Stimulated activated CD4-positive, alpha-beta T cell treated with anti-CD3 and anti-CD28 coated beads, TNF-alpha, amount 100 ng/mL, for 4 hours (primary cell): ENCODE measurements at places on chromosomes 11 and 22.

DNA sequence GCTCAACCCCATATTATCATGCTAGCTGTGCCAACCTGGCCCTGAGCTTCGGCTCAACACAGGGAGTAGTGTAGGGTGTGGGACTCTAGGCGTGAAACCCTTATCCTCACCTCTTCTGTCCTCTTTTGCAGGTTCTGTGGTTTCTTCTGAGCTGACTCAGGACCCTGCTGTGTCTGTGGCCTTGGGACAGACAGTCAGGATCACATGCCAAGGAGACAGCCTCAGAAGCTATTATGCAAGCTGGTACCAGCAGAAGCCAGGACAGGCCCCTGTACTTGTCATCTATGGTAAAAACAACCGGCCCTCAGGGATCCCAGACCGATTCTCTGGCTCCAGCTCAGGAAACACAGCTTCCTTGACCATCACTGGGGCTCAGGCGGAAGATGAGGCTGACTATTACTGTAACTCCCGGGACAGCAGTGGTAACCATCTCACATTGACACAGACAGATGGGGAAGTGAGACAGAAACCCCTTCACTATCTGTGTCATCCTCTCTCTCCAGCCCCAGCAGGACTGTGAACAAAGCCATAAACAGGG, 76.4 kb downstream of the GGTLC2 start:
- no peak for DNase-seq

DNA sequence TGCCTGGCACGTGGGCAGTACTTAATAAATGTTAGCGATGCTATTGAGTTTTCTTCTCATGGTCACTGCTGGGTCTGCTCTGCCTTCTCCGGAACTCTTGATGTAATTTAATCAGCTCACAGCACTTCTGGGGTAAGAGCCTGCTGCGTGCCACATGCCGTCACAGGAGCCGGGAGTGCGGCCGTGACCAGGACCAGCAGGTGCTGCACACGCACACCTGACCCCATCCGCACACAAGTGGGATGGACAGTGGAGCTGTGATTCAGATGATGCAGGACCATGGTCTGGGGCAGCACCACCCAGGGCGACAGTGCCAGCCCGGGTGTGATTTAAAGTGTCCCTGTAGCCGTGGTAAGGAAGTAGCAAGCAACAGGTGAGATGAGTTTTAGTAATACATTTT, 61.2 kb downstream of the TBC1D22A start:
- no peak for DNase-seq

GRCh38 chr11:19985111-19985510, 175.2 kb downstream of the DBX1 start:
- DNase-seq = no peak

DNA sequence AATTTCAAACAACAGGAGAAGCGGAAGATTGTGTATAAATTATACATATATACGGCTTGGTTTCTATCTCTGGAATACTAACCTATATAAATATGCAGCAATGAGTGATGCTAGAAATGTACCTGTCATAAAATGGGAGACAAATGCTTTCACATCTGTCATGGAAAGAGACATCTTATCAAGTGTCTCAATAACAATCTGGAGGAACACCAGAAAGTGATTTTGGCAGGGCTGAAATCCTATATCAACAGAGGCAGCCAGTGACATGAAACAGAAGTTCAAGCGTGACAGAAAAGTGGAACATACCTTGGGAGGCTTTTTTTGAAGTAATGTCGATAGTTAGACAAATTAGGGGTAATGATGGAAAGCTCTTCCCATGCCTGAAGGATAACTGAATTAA, 834.6 kb downstream of the JRKL start:
- DNase-seq = no peak

DNA sequence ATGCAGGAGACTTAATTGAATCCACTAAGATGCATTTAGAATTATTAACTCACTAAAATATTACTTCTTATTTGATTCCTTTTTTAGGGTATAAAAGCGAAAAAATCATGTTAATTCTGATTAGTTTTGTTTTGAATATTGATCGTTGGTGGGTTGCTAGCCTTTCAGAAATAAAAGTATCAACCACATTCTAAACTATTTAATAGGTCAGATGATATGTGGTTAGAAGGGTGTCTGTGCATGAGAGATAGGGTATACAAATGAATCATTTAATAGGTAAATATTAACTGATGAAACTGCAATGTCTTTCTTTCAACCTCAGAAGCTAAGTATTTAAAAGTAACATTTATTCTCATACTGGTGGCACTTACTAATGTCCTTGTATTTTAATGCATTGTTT, 515.1 kb downstream of the CNTN5 start:
- DNase-seq = no peak

GRCh38 chr22:42177891-42178336, 47.3 kb upstream of the CYP2D6 start:
- DNase-seq = no peak

DNA sequence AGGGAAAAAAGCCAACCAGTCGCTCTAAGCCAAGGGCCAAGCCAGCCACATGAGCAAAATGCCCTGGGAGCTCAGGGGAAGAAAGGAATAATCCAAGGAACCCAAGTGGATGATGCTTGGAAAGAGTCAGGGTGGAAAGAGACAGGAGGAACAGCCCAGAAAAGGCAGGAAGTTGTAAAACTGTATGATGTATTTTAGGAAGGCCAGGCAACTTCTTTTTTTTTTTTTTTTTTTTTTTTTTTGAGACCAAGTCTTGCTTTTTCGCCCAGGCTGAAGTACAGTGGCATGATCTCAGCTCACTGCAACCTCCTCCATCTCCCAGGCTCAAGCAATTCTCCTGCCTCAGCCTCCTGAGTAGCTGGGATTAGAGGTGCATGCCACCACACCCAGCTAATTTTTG, 1.6 kb downstream of the LGALS12 start:
- DNase-seq = no peak

- DNase-seq = no peak
These were observed 107.6 kb downstream of the CCDC34 start for GRCh38 chr11:27255447-27255828.

DNA sequence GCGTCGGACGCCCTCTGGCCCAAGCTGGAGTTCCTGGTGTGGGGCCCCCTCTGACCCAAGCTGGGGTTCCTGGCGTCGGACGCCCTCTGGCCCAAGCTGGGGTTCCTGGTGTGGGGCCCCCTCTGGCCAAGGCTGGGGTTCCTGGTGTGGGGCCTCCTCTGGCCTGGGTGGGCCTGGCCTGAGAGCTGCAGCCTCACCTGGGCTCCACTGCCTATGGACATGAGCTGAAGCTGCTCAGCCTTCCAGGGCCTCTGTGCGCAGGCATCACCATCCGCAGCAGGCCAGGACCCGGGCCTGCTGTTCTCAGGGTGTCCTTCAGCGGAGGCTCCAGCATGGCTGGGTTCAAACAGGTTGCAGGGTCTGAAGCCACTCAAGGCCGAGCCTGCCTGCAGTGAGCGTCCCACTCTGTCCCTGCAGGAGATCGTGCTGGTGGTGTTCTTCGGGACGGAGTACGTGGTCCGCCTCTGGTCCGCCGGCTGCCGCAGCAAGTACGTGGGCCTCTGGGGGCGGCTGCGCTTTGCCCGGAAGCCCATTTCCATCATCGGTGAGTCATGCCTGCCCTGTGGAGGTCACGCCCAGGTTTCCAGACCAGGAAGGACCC, 125.5 kb downstream of the KCNQ1 start:
- no peak for DNase-seq

GRCh38 chr22:40368016-40368415, 2.4 kb upstream of the SGSM3 start:
- DNase-seq = no peak

DNA sequence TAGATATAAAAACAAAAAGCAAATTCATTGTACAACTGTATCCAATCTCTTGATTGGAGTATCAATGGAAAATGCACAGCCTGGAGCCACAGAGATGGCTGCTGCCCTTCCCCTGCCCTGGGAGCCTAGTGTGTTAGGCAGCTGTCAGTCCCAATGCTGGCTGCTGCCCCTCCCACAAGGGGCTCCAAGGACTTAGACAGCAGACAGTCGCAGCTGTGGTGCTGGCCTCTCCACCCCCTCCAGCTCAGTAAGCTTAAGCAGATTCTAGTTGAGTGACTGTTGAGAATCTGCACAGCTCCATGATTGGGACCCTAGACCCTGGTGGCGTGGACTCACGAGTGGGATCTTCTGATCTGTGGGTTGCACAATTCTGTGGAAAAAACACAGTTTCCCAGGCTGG, 1511.2 kb downstream of the FAM181B start:
- no peak for DNase-seq

- DNase-seq = no peak
These were observed 224.8 kb upstream of the ZBED5 start for GRCh38 chr11:11082646-11083045.

DNA sequence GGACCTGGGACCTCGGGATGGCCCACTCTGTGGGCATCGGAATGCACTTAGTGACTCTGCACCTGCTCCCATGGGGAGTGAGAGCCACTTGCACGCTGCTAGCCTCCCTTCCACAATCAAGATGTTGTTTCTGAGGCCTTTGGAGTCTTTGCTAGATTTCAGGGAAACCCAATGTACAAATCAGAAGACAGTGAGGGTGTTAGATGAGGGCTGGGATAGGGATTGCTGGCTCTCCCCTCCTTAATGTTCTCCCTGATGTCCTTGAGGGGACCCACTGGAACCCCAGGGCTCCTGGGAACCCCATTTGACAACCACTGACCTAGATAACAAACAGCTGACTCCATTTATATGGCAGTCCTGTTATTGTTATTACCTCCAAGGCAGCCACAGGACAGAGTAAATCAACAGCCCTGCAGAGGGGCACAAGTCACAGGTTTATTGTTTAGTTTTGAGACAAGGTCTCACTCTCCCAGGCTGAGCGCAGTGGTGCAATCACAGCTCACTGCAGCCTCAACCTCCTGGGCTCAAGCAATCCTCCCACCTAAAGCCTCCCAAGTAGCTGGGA, 31.3 kb upstream of the COMT start:
- DNase-seq = no peak

DNA sequence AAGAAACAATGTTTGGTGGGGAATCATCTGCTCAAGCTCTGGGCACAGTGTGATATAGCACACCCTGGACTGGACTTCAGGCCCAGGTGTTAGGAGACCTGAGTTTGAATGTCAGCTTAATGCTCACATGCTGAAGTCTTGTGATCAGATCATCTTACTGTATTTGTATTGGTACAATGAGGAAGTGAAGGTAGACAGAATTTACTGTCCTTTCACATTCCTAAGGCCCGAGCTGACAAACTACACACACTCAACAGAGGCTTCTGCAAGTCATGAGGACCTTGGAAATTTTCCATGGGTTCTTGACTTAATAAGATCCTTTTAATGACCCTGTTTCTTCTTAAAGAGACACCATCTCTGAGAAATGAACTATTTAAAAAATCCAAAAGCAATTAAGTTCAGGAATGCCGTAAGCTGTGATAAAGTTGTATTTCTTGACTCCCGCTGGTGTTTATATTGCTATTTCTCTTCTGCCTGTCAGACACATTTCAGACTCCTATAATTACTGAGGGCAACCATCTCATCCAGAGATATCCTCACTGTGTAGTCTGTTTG, 802.0 kb downstream of the DLG2 start:
- no peak for DNase-seq

- no peak for DNase-seq
These were observed 2.4 kb downstream of the OR52E1 start for GRCh38 chr11:5071799-5072198.

GRCh38 chr11:110447897-110448745, 18.4 kb downstream of the FDX1 start:
- DNase-seq = no peak

GRCh38 chr11:102453921-102454320, 1.4 kb upstream of the TMEM123 start:
- no peak for DNase-seq

- DNase-seq = no peak
These were observed 22.1 kb upstream of the BDNF start for GRCh38 chr11:27722117-27722952.

DNA sequence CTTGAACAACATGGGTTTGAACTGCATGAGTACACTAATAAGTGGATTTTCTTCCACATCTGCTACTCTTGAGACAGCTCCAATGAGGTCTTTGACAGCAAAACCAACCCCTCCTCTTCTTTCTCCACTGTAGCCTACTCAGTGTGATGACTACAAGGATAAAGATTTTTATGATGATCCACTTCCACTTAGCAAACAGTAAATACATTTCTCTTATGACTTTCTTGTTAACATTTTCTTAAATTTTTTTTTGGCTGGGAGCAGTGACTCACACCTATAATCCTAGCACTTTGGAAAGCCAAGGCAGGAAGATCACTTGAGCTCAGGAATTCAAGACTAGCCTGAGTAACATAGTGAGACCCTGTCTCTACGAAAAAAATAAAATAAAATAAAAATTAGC, 9.9 kb upstream of the EIF4G2 start:
- no peak for DNase-seq

DNA sequence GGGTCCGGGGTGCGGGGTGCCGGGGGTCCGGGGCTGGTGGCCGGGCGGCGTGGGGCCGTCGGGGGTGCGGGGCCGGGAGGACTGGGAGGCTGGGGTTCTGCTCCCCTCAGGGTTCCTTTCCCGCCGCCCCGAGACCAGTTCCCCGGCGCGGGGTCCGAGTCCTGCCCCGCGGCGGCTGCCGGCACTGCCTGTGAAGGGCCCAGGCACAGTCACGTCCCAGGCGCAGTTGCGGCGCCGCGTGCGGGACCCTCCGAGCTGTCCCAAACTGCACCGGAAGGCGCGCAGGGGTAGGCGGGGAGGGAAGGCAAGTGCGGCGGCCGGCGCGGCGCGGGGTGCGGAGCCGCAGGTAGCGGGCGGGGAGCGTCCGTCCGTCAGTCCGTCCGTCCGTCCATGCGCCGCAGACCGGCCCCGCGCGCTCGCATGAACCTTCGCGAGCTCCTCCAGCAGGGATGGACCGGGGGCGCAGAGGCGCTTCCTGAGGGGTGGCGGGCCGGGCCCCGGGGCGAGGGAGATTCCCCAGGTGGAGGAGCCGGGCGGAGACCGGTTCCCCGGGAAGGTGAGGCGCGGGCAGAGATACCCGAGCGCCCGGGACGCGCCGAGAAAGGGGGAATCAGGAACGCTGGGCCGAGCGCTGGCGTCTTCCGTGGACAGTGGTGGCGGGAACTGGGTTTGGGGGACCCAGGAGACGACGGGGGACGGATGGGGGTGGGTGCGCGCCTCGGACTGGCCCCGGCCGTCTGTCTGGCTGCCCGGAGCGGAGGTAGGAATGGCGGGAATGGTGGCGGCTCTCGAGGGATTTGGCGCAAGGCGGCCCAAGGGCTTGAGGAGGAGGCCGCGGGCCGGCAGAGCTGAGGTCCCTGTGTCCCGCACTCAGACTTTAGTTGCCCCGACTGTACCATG, 3.1 kb upstream of the ADORA2A start:
- DNase-seq = no peak

- no peak for DNase-seq
These were observed 525.1 kb downstream of the BRD1 start for GRCh38 chr22:49302530-49302929.

- no peak for DNase-seq
These were observed 119.3 kb upstream of the OR9Q1 start for GRCh38 chr11:57904376-57904775.

GRCh38 chr22:44821741-44822475, 69.5 kb downstream of the ARHGAP8 start:
- no peak for DNase-seq
